Activated CD4-positive, alpha-beta T cell treated with anti-CD3 and anti-CD28 coated beads for 24 hours (primary cell): ENCODE measurements at places on chromosomes 11 and 22.

GRCh38 chr11:16169541-16169940 lies 186.8 kb downstream of the SOX6 start:
- no peak for DNase-seq

DNA sequence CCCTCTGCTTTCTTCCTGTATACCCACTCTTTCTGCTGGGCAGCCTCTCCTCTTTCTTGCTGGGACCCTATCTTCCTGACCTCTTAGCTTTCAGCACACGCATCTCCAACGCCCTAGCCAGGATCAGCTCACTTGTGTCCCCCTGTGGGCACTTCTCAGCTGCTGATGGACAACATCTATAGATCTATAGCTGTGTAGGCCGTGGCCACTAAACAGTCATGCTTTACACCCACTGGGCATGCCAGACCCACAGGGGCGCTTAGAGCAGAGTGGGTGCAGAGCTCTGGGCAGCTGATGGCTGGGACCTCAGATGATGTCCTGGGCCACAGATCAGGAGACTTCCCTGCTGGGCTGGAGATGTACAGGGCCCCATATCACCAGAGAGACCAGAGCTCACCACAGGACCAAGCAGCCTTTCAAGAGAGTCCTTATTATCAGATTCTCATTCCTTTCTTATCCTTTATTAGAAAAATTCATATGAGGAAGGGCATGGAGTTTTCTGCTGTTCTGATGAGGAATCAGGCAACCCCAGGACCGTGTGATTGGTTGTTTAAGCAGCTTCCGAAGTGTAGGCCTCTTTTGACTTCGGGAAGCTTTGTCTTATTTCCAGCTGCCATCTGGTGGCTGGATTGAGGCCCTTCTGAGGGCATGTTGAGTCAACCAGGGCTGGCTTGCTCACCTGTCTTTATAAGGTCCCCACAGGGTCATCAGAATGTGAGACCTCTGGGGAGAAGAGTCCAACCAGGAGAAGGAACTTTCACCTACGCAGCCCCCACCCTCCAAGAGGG lies 60.5 kb downstream of the OSBP2 start:
- DNase-seq: peak; percentile 32

GRCh38 chr22:40108396-40108795 lies 69.3 kb upstream of the TNRC6B start:
- DNase-seq: no peak

DNA sequence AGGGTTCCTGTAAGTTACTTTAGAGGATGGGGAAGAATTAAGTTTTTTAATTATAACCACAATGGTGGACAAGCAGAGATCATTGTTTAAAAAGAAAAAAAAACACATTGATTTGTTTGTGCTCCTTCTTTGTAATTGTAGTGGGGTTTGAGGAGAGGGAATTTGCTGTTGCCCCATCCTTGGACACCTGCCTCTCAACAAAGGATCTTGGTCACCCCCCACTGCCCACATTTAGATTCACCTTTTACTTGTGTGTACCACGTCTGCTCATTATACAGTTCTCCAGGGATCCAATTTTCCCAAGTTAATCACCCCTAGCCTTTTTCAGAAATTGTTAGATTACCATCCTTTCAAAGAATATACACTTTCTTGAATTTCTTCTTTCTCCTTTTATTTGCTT lies 53.0 kb downstream of the DNAJC24 start:
- DNase-seq: no peak

- DNase-seq: peak; percentile 78
Observed at GRCh38 chr11:116787786-116788486, at the start of gene ZPR1. ZPR1 (minus strand) TSS chr11:116788023; CDS start chr11:116787990, 33 bp downstream.

DNA sequence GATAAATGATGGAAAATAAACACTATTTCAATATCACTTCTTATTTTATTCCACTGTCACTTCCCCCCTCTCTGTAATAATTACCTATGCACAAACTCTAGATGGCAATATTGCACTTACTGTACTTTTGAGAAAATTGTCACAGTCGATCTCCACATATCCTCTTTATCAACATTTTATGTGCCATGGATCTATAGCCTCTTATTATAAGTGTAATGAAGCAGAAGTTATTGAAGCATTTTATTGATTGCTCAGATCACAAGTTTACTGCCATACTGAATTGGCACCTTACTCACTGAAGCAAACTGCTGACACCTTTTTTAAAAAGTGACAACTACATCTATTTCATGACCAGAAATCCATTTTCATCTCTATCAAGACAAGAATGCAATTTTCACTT lies 133.4 kb downstream of the DCDC1 start:
- DNase-seq: no peak

GRCh38 chr11:134034496-134035381 lies 34.1 kb upstream of the JAM3 start:
- no peak for DNase-seq

DNA sequence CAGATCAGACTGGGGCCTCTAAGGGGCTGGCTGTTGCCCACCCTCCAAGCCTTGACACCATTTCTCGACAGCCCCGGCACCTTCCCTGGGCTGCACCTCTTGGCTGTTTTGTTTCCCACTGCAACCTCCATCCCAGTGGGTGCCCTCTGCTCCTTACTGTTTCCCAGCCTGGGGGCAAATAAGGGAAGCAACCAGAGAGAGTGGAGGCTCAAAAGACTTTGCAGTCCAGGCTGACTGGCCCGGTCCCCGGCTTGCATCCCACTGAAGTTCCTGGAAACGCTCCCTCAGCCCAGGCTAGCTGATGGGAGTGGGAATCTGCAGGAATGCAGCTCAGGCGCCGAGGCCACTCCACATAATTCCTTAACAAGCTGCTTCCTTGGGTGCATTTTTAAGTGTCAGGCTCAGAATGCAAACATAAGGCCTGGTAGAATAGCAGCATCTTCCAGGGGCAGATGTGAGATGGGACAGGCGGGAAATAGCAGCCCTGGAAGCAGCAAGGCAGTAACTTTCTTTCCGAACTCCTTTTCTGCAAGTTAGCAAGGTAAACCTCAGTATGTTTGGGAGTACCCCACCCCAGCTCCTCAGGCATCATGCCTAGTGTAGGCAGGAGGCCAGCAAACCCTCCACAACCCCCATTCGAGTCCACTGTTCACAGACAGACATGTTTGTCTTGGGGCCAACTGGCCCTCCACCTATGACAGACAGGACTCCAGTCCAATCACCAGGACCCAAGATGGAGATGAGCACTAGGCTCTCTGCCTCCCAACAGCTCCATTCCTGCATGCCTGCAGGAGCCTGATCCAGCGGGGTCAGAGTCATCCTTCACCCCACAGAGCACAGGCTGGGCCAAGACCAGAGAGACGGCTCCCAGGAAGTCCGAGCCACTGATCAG lies 39.3 kb downstream of the RPL27A start:
- no peak for DNase-seq

- no peak for DNase-seq
Observed at GRCh38 chr11:111736621-111737443, 29.4 kb downstream of the PPP2R1B start.

- no peak for DNase-seq
Observed at GRCh38 chr22:44136786-44137185, 43.9 kb upstream of the PARVG start.

- DNase-seq: no peak
Observed at GRCh38 chr11:280706-281485, 2.7 kb downstream of the NLRP6 start.

GRCh38 chr11:20021212-20021611 lies 139.1 kb downstream of the DBX1 start:
- DNase-seq: no peak
